ENCODE measurements at places on chromosomes 11 and 22.

- no peak for DNase-seq
These were observed 1521.9 kb downstream of the BRD1 start for GRCh38 chr22:48305726-48306235.

GRCh38 chr11:12461516-12461915 is 84.1 kb downstream of the PARVA start:
- no peak for DNase-seq

GRCh38 chr11:43035086-43035485 is 276.7 kb upstream of the API5 start:
- no peak for DNase-seq

- no peak for DNase-seq
These were observed 10.1 kb upstream of the B4GALNT4 start for GRCh38 chr11:359181-359714.
